ENCODE measurements at places on chromosomes 1 and 21.

DNA sequence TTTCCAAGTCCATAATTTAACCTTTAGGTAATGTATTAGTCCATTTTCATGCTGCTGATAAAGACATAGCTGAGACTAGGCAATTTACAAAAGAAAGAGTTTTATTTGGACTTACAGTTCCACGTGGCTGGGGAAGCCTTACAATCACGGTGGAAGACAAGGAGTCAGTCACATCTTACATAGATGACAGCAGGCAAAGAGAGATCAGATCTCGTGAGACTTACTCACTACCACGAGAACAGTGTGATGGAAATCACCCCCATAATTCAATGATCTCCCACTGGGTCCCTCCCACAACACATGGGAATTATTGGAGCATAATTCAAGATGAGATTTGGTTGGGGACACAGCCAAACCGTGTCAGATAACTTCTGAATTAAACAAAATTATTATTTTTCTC lies 44.0 kb downstream of the CNIH3 start:
- DNase-seq, result no peak

DNA sequence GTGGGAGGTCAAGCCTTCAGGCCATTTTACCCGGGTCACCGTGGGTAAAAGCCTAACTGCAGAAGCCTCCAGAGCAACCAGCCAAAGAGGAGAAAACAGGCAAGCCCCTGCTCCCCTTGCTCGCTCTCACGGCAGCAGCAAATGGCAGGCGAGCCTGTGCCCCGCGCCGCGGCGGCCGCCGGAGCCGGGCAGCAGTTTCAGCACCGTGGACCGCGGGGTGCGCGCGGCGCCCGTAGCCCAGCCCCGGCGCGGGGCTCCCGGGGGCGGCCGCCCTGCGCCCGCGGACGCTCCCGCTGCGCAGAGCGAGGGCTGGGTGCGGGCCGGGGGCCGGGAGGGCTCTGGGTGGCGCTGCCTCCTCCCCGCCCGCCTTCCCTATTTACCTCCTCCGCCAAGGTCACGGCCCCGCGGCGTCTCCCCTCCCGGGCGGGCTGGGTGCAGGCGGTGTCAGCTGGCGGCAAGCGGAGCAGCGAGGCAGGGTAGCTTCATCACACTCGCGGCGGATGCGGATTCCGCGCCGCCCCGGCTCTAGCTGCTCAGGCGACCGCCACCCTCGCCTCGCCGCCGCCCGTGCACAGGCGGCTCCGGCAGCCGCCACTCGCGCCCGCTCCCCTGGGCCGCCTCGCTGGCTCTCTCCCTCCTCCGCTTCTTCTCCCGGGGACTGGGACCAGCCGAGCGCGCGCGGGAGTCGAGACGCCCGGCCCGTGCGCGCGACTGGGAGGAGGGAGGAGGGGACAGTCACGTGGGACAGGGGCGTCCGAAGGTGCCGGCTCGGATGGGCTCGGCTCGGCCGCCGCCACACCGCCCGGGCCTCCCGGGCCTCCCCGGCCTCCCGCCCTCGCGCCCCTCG lies at the start of gene RGS7:
Gene RGS7, minus strand, starts transcription at position 687 of the 847 bp plus-strand sequence.
- peak; percentile 79 for DNase-seq

DNA sequence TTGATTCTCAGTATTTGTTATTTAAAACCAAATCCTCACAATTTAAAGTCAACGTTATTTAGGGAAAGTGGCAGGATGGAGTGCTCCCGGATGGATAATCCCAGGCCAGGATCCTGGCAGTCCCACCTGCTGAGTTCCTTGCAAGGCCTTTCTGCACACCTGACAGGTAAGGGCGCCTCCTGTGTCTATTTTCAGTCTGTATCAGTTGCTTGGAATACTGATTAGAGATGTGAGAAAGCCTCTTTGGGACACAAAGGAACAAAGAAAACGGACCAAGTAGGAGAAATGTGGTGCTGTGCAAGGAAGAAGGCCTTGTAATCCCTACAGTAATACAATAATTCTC lies 12.2 kb downstream of the STYXL2 start:
- DNase-seq, result no peak

- DNase-seq, result no peak
Measured at GRCh38 chr1:30028283-30028682, 695.1 kb downstream of the MATN1 start.

GRCh38 chr1:161033751-161034150 lies 5.0 kb downstream of the TSTD1 start:
- DNase-seq, result no peak

- no peak for DNase-seq
Measured at GRCh38 chr1:8455700-8456307, 137.9 kb downstream of the SLC45A1 start.

DNA sequence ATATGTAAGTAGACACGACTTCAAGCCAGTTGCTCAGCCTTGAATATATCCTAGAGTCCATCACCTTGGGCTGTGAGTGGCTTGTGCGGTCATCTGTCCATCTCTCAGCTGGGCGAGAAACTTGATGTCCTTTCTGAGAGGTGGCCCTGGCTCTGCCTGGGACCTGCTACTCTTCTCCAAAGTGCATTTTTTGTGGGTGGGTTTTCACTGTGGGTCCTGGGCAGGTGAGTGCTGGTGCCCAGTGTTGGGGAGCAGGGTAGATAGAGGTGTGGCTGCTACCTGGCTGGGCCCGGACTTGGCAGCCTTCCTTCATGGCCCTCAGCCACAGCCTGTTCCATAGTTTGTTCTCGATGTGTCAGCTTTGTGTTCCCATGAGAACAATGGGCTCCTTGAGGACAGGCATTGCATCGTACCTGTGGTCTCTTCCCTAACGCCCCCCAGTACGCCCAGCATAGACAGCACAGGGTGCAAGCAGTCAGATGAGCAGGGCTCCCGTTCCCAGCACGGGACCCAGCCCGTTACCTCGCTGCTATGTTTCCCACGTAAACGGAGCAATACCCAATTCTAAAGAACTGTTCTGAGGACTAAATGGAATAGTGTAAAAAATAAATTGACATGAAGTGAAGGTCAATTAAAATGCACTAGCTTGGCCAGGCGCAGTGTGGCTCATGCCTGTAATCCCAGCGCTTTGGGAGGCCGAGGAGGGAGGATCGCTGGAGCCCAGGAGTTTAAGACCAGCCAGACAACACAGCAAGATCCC lies 877 bp upstream of the SLX9 start:
- DNase-seq, result no peak
